ENCODE measurements at places on chromosomes 3 and 15.
A peak's percentile ranks its signal among the peaks of the same experiment; 100 is the strongest.

DNA sequence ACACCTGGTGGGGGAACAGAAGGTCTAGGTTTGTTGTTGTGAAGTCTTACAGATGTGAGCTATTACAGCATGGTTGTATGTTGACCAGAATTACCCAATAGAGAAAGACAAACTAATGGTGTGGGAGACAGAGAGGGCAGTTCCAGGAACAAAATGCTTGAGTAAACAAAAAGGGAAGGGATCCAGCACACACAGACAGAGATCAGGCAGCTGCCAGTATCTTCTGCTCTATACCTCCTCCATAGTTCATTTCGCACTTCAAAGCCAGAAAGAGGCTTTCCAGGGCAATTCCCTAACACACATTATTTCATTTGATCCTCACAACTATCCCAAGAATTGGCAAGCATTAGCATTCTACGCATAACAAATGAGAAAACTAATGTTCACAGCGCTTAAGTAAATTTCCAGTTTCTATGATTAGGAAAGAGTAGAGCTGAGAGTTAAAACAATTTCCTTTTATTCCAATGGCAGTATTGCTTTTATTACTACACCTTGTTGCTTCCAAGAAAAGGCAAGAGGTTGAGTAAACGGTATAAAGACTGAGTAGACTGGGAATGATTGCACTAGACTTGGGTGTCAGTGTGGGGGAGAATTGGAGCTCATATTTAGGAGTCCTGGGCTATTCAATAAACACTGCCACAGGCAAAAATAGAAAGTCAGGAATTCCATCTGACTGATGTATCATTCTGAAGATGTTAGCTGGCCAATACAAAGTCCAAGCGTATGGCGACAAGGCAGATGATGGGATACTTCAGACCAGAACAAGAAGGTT lies 39.7 kb upstream of the ZNF280D start:
- peak; percentile 25 for DNase-seq

DNA sequence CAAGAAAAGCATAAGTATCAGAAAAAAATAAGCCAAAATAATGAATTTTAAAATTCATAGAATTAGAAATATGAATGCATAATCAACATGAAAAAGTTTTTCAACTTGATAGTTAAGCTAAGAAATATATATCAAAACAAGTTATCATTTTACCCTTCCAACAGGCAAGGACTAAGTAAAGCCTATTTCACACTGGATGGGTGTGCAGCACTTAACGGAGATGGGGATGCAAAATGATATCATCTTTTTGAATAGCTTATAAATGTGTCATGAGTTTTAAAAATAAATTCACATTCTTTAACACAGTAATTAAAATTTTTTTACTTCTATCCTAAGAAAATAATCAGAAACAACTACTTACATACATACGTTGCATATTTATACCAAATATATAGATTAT lies 20.9 kb downstream of the PIK3R4 start:
- no peak for DNase-seq

DNA sequence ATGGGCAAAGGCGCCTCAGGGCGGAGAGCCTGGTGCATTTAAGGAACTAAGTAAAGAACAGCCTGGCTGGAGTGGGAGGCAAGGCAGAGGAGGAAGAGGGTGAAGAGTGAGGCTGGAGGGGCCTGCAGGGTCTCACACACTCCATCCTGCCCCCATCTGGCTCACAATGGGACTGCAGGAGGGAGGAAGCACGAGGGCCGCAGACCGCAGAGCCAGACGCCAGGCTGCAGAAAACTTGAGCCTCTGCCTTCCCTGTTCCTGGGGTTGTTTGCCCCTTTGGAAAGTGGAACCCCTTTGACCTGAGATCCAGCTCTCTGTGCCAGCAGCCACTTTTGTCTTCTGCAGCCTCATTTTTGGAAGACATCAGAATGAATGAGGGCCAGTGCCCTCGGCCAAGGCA lies 138.0 kb downstream of the SRGAP3 start:
- DNase-seq: no peak

DNA sequence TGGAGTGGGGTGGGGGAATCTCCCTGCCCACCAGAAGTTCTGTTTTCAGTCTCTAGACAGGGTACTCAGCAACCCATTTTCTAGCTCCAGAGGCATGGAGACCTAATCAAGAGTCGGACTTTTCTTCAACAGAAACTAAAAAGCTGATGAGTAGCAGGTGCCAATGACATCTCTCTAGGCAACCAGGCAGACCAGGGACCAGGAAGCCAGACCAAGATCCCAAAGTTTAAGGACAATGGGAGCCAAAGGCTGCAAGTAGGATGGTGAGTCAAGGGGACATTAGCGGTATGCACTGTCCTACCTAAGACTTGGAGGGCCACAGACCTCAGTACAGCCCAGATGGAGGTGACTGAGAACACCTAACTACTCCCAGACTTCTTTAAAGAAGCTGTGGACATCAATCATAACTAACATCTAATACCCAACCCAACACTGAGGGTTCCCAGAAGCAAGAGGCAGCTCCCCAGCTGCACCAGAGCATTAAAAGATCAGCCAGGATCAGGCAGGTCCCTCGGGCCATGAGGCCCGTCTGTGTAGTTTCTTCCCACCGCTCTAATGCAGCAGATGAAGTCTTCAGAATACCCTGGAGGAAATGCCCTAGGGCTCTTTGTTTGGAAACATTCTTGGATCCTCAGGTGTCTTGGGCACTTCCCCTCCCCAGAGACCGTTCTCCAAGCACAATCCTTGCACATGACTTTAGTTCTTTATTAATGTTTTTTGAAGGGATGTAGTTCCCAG lies 979 bp downstream of the CCDC71 start:
- no peak for DNase-seq

GRCh38 chr3:169999433-169999832 lies 32.8 kb downstream of the SEC62 start:
- DNase-seq: no peak

- DNase-seq: no peak
These were observed 108.2 kb downstream of the TP63 start for GRCh38 chr3:189739378-189739777.

DNA sequence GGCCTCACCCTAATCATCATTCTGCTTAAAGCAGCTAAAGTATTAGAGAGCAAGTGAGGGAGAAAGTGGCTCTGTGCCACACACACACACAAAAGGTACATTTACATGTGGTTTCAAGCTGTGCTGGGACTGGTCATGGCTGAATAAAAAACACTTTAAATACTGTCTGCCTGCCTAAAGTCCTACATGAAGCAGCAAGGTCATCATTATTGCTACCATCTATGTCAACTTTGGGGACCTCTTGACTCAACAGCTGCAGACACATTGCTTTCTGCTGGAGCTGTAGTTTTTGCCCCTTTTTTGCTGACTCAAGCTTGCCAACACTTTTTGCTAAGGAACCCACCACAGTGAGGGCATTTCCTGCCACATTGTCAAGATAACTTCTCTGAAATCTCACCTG lies 1237.9 kb downstream of the ROBO2 start:
- DNase-seq: no peak

- DNase-seq: no peak
These were observed 561 bp downstream of the SIDT1 start for GRCh38 chr3:113532698-113533533.

- DNase-seq: peak; percentile 66
These were observed 178.1 kb downstream of the KLHL25 start for GRCh38 chr15:85616549-85617110.

DNA sequence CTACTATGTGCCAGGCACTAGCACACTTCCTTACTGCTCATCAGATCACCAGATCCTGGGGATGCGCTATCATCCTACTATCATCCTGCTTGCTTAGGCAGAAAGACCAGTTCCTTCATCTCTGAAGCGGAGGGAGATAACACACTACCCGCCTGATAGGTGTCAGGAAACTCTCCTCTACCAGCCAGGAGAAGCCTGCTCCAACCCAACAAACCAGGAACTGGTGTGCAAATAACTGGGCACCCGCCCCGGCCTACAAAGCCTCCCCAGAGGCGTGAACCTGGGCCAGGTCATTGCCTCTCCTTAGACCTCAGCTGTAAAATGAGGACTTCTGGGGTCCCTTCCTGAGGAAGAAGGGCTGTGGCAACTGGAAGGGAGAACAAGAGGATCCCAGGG lies 61.5 kb downstream of the HOMER2 start:
- no peak for DNase-seq

GRCh38 chr3:150300852-150301517 lies 107.1 kb upstream of the TSC22D2 start:
- DNase-seq: no peak
